ENCODE measurements at places on chromosomes 4 and X. TPM values are rescaled to one million over a fixed set of nuclear protein-coding genes. Genes with fewer than 3 reads are reported as not detected.

EFHC2 gene
- total RNA-seq = not detected

NHSL2 gene
- 2.9 TPM for total RNA-seq

ANXA3 gene
- total RNA-seq = 65.1 TPM

DNA sequence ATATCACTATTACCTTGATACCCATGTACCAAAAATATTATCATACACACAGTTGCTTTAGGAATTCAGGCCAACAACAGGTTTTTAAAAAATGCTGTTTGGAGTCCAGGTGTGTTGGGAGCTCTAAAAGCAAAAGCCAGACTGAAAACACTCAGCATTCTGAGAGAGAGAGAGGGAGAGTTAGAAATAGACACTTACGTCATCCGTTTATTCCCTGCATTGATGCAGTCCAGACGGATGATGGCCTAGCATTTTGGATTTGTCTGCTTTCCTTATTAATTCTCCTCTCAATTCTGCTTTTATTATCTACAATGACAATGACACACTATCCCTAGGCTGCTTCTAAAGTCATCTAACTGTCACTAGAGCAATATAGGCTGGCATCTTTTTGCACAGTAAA lies 358.3 kb upstream of the BOD1L1 start:
- no peak for DNase-seq

- DNase-seq = no peak
Observed at GRCh38 chr4:12359420-12359819, 930.7 kb upstream of the HS3ST1 start.

DNA sequence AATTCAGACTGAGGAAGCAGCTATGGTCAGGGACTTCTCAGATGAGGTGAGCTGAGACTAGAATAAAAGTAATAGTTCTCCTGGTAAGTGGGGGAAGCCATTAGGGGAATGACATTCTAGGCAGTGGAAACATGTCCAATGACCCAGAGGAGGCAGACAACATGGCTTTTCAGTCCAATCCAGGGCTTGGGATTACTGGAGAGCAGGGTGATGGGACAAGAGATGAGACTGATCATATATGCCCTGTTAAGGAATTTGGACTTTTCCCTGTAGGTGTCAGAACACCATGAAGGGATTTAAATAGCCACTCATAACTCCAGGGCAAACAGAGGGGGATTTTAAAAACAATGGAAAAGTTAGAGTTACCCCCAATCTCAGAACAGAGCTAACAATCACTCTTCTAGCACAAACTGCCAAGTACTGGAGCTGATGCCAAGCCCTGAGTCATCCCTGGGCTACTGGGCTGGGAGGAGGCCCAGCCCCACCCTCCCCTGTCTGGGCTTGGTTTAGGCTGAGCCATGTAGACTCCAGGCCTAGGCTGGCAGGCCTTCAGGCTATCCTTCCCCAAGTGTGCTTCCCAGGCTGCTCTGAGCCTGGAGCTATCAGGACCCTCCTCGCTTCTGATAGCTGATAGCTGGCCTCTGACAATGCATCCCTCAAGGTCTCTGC lies 22.7 kb upstream of the MSN start:
- peak; percentile 85 for DNase-seq

KLKB1 gene
- 3.1 TPM for total RNA-seq

DNA sequence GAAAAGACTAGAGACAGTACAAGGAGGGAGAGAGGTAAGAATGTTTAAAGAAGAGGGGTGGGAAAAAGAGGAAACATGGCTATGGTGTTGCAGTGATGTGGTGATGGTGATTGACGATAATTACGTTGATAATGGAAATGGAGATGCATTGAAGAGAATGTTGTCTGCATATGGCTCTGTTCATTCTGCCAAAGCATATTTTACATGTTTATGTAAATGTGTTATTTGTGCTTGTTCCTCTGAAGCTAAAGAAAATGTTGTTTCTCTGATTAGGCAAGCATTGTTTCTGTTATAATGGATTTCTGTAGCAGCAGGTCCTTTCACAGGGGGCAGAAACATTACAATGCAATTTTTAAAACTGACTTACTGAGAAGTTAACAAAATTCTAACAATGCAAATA lies 958.8 kb downstream of the CCSER1 start:
- no peak for DNase-seq

- no peak for DNase-seq
Observed at GRCh38 chr4:110623718-110624397, 981 bp upstream of the PITX2 start.
